Stimulated activated CD4-positive, alpha-beta T cell treated with anti-CD3 and anti-CD28 coated beads, Interleukin-1b, Interleukin-23, amount 100 ng/mL, for 1 hour (primary cell): ENCODE measurements at places on chromosomes 4 and X.

DNA sequence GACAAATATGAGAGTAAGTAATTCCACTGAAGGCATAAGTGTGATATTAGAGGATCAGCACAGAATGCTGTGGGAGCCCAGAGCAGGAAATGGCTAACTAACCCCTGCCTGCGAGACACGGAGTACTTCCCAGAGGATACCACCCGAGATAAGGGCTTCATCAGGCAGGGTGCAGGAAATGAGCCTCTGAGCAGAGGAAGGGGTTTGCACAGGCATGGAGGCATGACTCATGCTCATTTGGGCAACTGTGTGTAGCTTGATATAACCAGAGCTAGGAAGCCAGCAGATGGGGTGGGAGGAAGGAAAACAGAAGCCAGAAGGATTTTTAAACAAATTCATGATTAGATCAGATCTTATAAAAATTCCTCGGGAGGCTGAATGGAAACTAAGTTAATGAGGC is 70.0 kb upstream of the TSPAN5 start:
- no peak for DNase-seq

DNA sequence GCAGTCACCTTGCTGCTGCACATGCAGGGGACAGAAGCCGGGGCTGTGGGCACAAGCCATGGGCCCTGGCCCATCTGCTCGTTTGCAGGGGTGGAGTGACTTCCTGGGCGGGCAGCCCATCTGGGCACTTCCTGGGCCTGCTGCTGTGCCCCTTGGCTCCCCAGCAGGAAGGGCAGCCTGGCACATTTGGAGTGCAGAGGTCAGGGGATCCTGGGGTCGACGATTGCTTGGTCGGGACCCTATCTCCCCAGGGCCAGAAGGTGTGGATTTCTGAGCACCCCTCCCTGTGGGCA is 10.9 kb upstream of the MXD4 start:
- no peak for DNase-seq

DNA sequence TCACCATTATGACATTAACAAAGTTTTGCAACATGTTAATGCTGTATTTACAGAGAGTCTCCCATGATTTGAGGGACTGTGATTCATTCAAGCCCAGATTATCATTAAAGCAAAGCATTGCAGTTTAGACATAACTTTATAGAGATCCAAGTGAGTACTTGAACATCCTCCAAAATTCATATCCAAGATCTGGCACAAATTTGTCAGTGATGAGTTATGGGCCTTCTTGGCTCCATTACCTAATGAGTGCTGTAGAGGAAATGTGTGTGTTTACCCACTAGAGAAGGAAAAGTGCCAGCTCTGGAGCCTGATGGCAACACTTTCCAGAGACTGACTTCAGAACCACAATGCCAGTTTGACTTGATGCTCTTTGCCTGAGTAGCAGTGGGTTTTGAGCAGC is 432.3 kb downstream of the GALNTL6 start:
- no peak for DNase-seq

GRCh38 chr4:173492315-173492714 is 37.7 kb downstream of the HAND2 start:
- DNase-seq, result no peak
